Stimulated activated CD8-positive, alpha-beta memory T cell treated with anti-CD3 and anti-CD28 coated beads, Interleukin-15, amount 100 ng/mL, for 4 hours (primary cell): ENCODE measurements at places on chromosomes 1 and 21.

DNA sequence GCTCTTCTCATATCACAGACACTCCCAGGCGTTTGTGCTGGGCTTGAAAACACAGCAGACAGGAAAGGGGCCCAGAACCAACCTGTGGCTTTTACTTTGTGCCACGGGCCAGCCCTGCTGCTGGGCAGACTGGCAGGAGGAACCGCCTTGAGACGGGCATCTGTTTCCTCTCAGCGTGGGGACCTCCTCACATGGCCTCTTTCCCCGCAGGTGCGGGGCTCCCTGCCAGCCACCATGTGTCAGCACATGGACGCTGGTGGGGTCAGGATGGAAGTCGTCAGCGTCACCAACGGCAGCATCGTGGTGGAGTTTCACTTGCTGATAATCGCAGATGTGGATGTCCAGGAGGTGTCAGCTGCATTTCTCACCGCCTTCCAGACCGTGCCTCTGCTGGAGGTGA lies 47.8 kb downstream of the UMODL1 start:
- DNase-seq, result no peak

DNA sequence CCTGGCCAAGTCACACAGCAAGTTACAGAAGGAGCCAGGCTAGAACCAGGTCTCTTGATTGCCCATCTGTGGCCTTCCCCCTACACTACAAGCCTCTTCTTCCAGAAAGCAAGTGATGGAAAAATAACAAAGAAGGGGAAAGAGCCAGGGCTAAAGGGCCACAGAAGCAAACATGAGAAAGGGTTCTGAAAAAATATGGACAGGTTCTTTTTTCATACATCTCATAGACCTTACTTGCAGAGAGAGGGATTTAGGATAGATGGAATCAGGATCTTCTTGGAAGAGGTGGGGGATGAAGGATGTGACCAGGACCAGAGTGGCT lies 3.2 kb downstream of the RHBG start:
- DNase-seq, result no peak

DNA sequence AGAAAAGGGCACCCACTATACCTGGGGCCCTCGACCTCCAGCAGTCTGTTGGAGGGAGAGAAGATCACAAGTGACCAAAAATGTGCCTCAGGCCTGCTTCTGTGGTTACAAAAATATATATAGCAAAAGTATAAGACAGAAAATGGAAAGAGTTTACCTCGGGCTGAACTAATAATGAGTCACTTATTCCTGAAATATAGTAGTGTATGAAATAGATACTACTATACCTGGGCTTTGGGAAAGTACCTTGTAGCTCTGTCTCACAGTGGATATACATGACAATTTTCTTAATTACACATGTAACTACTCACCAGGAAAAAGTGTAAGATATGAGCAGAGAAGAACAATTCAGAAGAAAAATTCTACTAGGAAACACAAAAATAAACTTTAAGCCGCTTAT lies 7.3 kb upstream of the APCS start:
- DNase-seq, result no peak

GRCh38 chr1:226902601-226903000 lies 32.2 kb downstream of the PSEN2 start:
- DNase-seq, result no peak

- DNase-seq, result no peak
These were observed 128.0 kb downstream of the SETD4 start for GRCh38 chr21:35932232-35932911.

GRCh38 chr1:47810964-47811682 lies 186.1 kb downstream of the TRABD2B start:
- DNase-seq, result no peak

DNA sequence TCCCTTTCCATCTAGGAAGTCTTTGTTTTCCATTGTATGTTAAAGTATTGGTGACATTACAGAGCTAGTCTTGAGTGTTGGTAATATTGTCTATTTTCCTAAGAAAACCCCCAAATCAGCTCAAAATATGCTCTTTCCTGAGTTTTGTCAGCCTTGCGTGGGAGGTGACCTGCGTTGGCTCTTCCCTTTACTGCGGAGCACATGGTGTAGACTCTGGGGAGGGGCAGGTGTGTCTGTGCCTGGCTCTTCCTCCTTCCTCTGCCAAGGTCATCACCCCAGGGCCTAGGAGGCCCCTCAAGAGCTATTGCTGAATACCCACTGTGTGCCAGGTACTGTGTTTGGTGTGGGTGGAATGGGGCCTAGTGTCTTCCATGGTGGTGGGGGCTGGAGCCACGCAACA lies 33.4 kb downstream of the CACNA1E start:
- DNase-seq, result no peak

DNA sequence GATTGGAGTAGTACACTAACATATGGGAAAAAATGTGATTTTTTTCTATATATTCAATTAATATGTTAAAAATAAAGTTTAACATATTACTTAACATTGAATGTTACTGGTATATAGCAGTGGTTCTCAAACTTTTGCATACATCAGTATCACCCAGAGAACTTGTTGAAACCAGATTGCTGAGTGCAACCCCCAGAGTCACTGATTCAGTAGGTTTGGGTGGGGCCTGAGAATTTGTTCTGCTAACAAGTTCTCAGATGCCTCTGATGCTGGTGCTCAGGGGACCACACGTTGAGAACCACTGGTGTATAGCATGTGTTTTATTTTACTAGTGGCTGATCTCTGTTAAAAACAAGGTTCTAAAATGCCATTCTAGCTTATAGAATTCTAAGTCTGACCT lies 161.9 kb downstream of the HHIPL2 start:
- DNase-seq, result no peak

DNA sequence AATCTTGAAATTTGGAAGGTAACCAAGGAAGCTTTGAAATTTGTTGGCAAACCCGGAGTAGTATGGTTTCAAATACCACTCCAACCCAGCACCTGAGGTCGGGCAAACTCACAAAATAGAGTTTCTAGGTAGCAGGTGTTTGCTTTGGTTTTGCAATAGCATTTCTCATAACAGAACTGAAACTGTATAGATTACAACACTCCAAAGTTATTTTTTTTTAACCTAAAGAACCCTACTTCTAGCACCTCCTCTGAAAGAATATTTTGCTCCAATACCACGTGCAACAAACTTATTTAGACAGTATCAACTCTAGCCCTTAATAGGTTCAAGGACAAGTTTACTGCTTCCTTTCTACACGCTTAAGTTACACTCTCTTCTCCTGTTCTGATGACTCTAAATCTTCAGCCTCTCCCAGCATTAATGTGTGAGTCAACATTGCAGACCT lies 178.5 kb upstream of the FMN2 start:
- no peak for DNase-seq

DNA sequence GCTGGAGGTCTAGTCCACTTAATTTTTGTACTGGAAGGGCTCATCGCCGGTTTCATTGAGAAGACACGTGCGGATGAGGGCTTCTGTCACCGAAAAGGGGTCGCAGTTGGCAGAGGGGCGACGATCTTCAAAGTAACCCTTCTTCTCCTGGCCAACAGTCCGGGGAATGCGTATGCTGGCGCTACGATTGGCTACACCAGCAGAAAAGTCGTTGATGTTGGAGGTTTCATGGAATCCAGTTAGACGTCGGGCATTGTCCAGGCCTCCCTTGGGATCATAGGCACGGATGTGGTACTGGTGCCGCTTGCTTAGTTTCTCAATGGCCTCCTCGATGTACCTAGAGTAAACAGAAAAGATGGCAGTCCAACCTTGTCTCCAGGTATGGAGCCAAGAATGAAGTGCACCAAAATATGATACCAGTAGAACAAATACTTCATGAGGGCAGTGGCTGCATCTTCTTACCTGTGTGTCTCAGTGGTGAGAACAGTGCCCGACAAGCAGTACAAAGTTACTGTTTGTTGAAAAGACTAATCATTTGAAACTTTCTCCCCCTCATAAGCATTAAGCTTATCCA lies 7.1 kb downstream of the GLUL start:
- no peak for DNase-seq

GRCh38 chr1:162138599-162139181 lies 69.2 kb downstream of the NOS1AP start:
- no peak for DNase-seq

DNA sequence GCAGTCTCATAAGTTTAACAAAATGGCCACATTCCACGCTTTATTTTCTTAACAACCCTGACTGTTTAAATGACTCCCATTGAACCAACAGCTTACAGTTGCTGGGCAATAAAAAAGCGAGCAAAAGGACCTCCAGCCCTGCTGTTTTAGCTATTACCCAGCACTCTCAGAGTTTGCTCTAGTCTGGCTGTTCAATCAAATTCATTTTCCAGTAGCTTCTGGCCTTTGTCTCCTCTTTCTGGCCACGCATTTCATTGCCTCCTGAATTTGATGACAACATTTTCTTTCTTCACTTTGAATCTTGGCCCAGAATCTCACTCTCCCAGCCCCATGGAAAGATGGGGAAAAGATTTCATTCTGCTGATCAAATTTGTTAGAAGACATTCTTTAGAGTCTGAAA lies 44.1 kb upstream of the DOCK7 start:
- DNase-seq, result no peak

DNA sequence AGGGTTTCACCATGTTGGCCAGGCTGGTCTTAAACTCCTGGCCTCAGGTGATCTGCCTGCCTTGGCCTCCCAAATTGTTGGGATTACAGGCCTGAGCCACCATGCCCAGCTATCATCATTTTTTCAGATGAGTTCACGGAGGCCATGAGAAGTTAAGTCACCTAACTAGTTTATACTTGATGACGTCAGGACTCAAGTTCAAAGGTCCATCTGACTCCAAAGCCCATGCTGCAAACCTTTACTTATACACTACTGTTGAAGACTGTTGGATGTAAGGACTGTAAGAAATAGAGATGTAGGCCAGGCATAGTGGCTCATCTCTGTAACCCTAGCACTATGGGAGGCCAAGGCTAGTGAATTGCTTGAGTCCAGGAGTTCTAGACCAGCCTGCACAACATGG lies 40.8 kb upstream of the STMN1 start:
- DNase-seq, result no peak

GRCh38 chr1:25700144-25700523 lies 83.5 kb downstream of the MAN1C1 start:
- no peak for DNase-seq

GRCh38 chr1:225772323-225772768 lies 5.3 kb upstream of the SRP9 start:
- no peak for DNase-seq

DNA sequence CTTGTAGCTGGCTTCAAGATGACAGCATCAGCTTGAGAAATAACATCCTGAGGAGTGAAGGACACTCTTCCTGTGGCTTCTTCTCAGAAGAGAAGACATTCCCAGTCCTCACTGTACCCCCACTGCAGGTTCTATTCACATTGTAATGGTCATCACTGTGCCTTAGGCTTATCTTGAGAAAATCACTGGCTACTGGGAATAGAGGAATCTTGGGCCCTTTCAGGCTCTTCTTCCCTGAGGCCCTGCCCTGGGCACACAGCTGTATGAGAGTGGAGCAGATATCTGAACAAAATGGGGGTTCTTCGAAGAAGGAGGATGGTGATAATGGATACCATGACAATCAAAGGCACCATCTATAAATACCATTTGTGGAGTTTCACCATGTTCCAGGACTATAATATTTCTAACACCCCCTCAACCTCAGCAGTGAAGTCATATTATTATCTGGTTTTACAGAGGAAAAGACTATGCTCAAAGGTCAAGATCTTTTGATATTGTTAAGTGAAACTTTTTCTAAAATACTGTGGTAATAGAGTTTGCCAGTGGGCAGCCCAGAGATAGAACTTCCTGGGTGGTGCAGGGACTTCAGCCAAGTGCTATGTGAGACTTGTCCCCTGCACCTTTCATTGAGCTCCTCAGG lies 143.1 kb upstream of the KCNE2 start:
- DNase-seq, result no peak
